RCC 7860 (cell line): ENCODE measurements at places on chromosomes 2 and 18.

DNA sequence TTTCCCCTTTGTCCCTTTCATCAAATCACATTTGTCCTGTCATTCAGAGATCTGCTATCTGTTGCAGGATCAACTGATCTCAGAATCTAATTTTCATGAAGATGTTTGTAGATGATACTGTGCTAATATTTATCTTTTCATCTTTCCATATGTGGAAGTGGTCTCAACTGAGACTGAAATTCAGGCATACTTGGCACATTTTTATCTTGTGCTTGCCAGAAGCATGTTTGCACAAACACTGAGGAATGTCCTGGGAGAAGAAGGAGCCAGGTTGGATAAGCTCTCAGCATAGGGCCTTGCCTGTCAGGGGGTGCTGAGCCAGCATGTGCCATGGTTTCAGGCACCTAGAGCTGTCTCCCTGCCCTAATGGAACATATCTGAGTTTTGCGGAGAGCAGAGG lies 24.5 kb upstream of the MMADHC start:
- DNase-seq = no peak

DNA sequence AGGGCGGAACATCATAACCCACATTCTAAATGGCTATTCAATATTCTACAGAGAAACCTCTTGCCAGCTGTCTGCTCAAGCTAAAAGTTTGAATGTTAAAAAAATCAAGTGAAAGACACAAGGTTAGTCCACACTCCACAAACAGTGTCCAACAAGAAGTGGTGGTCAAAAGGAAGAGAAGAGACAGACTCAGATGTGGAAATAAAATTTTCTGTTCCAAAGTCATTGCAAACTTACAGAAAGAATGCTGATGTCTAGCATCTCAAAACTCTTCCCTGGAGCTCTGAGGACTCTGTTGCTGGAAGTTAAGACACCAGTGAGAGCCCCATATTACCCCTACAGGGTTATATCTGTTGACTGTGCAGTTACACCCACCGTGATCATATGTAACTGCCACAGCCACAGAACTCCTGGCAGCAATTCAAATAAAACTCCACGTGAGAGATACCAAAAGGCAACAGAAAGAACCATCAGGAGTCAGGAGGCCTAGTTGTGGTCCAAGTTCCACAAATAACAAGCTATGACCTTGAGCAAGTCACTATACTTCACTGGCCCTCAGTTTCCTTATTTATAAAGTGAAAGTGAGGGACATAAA lies 60.9 kb downstream of the AAK1 start:
- DNase-seq = peak; percentile 61

GRCh38 chr18:33673689-33674088 lies 95.7 kb downstream of the ASXL3 start:
- no peak for DNase-seq

DNA sequence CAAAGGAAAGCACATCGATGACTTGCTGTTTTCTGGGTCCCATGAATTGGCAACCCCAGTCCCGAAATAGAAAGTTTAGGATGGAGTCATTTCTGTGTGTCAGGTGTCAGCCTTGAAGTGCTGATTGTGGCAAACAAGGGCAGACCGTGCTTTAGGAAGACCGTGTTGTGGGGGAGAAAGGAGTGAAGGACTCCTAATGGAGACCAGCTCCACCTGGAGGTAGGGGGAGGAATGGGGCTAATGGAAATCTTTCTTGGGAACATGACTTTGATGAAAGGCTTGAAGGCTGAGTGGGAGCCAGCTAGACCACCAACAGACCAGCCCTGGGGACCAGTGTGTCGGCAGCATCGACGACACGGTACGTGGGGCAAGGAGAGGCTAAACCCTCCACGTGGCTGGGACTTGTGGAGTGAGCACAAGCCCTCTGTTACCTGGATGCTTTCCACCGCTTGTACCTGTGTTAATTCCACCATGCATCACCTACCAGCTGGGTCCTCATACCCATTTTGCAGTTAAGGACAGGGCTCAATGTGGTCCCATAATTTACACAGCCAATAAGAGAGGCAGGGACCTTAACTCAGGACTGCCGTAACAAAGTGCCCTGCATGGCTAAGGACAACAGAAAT lies 104.2 kb downstream of the SH3BP4 start:
- no peak for DNase-seq

DNA sequence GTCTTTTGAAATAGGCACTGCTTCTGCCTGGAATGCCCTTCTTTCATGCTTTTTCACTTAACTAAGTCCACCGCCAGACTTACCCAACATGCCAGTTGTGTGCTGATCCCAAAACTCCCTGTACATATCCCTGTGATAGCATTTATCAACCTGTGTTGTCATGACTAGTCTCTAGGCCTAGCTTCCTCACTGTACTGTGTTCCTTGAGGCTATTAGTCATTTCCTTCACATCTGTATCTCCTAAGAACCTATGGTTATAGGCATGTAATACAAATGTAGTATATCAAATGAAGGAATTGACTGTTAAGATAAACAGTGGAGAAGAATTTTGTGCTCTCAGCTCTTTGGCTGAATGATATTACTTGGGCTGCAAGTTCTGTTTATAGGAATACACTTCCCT lies 184.3 kb downstream of the CYRIA start:
- no peak for DNase-seq

DNA sequence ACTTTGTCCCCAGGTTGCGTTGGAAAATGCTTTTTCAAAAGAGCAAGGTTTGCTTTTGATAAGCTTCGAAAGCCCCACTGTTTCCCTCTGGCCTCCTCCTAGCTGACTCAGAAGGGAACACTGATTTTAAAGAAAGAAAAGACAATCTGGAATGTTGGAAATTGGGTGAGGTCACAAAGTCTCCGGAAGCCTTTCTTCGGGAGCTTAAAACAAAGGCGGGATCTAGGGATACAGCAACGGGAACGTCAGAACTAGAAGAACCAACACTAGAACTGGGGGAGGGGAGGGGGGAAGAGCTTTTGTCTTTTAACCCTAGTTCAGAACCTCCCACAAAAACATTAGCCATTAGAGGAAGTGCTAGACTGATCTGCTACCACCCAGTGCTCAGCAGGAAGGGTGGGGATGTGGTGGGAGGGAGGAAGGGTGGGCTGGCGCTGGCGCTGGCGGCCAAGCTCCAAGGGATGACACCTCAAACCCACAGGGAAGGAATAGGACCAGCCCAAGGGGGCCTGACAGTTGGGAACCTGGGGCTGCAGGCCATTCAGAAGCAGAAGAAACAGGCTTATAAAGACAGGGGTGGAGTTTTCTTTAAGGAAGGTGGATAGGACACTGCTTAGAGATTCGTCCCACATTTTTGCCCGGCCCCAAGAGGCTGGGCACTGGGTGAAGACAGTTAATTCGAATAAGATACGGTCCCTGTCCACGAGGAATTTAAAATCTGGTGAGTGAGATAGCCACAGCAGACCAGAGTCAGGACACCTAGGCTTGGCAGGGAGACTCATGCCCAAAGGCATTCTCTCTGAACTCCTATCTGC lies 1.7 kb downstream of the TMSB10 start:
- peak; percentile 96 for DNase-seq

GRCh38 chr2:231866450-231866849 lies 59.7 kb downstream of the NPPC start:
- DNase-seq = no peak

DNA sequence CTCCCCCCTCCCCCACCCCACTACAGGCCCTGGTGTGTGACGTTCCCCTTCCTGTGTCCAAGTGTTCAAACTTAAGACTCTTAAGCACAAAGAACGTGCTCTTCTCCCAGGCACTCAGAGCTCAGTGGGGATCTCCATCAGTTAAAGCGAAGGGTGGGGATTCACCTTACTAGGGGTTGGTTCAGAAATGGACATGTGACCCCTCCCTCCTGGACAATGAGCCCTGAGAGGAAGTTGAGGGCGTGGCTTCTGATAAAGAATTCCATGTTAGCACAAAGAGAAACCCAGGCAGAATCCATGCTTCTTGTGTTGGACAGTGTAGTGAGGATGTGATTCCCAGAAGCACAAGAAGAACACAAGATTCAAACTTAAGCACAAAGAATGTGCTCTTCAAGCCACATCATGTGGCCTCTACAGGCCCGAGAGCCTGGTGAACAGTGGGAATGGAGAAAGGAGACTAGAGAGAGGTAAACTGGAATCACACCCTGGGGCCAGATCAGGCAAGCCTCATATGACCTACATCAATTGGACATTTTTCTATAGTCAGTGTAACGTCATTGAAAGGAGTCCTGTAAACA lies 78.1 kb upstream of the TTC39C start:
- DNase-seq = no peak
